Kidney epithelial cell (primary cell): ENCODE measurements at places on chromosomes 4 and X.
A peak's percentile ranks its signal among the peaks of the same experiment; 100 is the strongest.

DNA sequence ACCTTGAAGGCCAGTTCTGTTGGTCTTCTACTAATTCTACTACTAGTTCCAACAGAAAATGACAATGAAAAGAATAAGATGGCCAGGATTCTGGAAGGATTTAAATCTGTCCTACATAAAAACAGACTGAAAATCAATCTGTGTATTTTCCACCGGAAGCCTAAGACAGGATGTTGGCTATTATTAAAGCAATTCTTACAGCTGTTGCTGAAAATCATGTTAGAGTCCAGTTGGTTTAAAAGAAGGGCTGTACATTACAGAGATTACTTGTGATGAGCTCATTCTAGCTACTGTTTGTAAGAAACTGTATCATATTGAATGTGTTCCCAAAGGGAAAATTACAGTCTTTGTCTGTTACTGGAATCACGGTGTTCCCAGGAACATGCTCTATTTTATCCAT lies 54.8 kb upstream of the MAGEB16 start:
- DNase-seq, result no peak

GRCh38 chr4:101689220-101689619 lies 101.3 kb upstream of the BANK1 start:
- DNase-seq, result no peak

DNA sequence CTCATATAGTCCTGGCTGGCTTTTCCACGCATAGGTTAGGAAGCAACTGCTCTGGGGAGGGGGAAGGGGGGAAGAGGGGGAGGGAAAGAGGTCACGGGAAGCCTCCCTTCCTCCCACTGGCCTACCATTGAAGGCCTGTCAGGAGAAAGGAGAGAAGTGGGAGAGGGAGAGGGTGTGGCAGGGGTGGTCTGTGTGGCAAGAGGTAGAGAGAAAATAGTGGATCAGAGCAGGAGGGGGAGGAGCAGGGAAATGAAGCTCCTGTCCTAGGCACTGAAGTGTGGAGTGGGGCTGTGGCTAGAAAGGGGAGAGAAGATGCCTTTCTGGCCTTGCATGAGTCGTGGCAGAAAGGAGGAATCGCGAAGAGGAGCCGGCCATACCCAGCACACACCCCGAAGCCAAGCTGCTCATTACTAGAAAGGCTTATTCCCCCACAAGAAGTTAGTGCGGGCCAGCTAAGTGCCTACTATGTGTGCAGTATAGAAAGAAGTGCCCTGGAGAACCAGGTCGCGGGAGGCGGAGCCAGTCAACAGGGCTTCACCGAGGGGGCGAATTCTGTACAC lies 1.1 kb upstream of the TMEM164 start:
- DNase-seq, result no peak

DNA sequence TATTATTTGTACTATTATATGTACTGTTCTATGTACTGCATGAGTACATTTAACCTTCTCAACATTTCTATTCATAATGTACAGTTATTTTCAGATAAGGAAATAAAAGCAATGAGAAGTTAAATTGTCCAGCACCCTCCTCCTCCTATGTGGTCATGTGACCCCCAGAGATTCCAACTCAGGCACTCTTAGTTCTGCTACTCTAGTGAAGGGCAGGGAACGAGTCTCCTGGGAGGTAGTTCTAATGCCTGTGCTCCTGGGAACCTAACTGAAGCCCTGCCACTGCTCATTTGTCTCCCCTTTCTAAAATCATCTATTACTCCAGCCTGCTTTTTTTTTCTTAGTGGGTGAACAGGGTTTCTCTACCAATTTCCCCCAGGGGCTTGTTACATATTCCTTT lies 105.9 kb upstream of the GPRIN3 start:
- no peak for DNase-seq

DNA sequence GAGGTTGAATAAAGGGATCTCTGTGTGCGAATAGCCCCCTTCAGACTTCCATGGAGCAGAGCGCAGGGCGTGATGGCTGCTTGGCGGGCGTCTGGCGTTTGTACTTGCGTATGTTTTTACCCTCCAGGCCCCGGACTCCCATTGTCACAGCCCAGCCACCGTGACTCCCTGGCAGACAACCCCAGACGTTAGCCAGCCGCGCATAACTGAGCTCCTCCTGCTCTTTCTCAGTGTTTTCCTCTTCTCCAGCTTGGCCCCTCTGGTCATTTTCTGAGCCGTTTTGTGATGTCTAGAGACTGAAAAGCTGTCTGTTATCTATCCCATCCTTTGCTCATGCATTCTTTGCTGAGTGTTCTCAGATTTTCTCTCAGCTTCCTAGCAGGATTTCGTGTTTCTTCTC lies 54.3 kb downstream of the IGFBP7 start:
- no peak for DNase-seq

DNA sequence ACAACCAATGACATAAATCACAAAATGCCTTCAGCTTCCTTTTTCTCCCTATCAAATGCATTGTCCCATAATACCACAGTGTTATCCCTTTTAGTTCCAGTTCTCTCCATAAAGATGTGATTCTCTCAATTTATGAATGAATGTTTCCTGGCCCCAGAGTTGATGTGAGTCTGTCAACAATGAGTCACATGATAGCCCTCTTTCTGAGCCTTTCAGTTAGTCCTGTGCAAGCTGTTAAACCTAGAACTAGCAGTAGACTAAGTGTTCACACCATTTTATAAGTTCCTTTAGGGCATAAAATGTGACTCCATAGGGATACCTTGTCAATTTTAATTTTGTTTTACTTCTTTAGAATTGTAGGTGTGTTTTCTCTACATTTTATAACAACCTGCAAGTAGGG lies 129.5 kb downstream of the PABPC4L start:
- DNase-seq, result no peak

DNA sequence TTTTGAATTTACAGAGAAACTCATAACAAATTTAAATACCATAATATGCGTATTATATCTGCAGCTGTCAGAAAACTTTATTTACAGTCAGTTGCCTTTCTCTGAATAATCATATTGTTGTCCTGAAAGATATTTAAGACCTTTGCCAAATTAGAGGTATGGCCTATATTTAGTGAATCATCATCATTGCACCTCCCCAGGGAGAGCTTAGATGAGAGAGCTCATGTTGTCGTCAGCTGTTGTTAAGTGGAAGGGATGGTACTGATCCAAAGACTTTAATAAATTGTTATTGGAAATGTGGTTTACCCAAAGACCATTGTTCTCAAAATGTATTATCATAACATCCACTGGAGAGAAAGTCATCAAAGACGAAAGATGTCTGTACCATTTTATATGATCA lies 128.6 kb downstream of the HTR2C start:
- DNase-seq, result no peak

GRCh38 chrX:40326186-40326965 lies 228.6 kb upstream of the BCOR start:
- DNase-seq, result no peak

GRCh38 chr4:168907119-168907698 lies 102.8 kb downstream of the CBR4 start:
- no peak for DNase-seq

DNA sequence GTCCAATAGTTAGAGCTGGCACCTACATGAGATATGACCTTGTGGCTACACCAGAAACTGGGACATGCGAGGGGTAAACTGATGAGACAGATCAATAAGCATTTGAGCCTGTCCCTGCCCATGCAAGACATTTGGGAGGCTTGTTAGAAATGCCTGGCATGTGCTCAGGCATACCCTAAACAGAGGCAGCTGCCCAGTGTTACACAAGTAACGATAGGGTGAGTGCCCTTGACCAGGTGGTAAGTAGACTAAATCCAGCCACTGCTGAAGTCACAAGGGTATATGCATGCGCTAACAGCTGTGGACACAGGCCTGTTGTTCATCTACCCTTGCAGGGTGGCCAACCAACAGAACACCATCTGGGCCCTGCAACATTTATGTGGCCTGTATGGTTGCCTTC lies 56.1 kb upstream of the CCDC149 start:
- DNase-seq, result no peak

DNA sequence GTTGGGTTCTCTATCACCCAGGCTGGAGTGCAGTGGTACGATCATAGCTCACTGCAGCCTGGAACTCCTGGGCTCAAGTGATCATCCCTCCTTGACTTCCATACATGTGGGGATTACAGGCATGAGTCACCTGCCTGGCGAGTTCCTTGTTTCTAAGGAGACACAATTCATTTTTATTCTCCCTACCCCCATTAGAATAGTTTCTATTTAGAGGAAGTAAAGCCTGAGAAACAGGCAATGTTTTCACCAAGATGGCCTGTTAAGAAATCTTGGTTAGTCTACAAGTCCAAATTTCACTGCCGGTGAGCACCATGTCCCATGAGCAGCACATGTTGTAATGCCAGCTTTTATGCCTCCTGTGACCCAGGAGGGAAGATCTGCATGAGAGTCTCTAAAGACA lies 5.7 kb downstream of the CYBB start:
- DNase-seq, result no peak

DNA sequence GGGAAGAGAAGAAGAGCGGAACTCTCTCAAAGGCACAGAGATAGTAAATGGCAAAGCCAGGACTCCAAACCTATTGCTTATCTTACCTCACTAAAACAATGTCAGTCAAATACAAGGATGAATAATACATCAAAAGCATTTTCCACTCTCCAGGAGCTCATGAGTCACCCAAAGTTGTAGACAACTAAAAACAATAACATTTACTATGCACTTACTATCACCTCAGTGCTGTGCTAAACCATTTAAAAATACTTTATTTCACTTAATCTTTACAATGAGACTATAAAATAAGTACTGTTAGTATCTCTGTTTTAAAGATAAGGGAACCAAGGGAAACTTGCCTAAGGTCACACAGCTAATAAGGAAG lies 163.2 kb upstream of the SPANXC start:
- no peak for DNase-seq

DNA sequence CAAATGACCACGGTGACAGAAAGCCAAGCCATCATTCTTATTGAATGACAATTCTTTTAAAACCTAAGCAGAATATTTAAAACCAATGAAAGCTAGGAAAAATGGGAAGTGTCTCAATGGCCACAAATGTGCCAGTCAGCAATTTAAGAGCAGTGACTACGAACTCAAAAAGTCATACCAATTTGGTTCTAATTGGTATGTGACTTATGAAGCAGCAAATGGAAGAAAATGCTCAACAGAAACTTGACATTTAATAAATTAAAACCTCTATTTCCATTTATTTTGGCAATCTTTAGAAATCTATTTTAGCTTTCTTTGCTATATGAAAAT lies 25.7 kb upstream of the BCLAF3 start:
- no peak for DNase-seq

DNA sequence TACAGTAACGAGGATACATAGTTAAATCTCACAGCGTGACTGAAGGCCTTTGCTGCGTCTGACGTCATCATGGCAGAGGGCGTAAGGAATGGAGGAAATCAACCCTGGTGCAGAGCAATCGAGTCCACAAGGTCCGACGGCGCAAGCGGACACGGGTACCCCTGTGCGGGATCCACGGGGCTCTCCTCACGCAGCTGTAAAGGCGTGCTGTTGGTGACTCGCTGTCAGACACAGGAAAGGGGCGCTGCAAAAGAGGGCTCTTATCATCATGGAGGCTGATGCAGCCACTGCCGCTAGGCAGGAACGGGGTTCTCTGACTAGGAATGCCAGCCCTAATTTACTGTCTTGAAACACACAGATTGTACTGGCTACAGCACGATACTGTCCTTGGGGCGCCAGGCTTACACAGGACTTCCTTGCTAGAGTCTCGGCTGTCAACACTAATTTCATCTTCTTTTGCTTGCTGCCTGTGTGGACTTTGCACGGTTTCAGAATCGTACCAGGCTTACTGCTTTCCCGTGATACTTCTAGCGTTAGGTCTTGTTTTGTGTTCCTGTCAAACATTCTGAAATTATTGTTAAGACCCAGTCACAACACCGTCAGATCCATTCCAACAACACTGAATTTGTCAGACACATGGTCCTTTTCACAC lies 13.6 kb downstream of the RNF212 start:
- no peak for DNase-seq

- no peak for DNase-seq
Measured at GRCh38 chr4:700587-701264, 4.9 kb upstream of the PCGF3 start.

GRCh38 chrX:57528670-57529255 lies 63.0 kb upstream of the ZXDB start:
- DNase-seq, result no peak

GRCh38 chr4:150722908-150723362 lies 141.0 kb downstream of the MAB21L2 start:
- no peak for DNase-seq

GRCh38 chr4:23390246-23390645 lies 499.6 kb downstream of the PPARGC1A start:
- DNase-seq, result no peak

GRCh38 chrX:81121513-81122363 lies 80.0 kb downstream of the HMGN5 start:
- DNase-seq, result peak; percentile 48

DNA sequence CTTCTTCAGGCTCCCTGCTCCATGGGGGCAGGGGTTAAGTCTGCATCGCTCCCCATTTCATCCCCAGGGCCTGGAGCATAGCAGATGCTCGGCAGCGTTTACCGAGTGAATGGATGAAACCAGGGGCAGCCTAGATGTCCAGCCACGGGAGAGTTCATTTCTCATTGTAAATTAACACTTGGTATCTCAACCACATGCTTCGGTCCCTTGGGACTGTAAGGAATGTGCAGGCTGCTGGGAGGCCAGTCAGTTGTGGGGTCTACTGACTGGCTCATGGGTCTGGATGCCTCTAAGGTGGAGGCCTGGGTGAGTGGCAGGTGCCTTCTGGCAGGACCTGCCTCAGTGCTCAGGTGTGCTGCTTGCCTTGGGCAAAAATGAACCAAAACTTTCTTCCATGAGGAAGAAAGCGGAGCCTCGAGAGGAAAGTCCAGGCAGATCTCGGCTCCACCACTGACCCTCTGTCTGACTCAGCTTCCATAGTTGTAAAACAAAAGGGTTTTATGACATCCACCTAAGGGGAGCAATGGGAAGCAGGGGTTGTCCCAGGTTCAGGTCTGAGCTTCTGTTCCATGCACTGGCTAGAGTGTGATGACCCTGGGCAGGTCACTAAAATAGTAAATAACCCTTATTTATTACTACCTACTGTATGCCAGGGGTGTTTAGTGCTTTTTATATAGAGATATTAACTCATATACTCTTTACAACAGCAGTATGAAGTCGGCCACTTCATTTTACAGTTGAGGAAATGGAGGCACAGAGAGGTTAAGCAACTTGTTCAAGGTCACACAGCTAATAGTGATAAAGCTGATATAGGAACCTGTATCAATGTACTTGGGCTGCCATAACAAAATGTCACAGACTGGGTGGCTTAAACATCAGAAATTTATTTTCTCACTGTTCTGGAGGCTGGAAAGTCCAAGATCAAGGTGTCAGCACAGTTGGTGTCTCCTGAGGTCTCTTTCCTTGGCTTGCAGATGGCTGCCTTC lies 144.3 kb upstream of the STX18 start:
- DNase-seq, result no peak

DNA sequence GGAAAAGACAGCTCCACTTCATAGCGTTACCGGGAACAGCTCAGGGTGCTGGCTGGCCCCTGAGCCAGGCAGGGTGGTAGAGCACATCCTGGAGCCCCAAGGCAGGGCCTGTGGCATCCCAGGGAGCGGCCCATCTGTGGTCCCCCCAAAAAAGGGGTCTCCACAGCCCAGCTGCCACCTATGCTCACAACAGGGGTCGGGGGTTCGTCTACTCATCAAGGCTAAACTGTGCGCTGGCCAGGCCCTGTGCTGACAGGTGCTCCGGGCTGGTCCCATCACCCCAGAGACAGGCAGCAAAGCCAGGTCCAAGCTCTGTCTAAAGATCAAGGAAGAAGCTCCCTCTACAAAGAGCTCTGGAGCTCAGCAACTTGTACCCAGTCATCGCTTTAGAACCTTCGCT lies 77.9 kb downstream of the DCTD start:
- no peak for DNase-seq

- DNase-seq, result no peak
Measured at GRCh38 chr4:25929298-25929686, 15.3 kb downstream of the SMIM20 start.
